Pulmonary artery endothelial cell (primary cell): ENCODE measurements at places on chromosomes 5 and 9.

- DNase-seq, result no peak
Measured at GRCh38 chr5:122835681-122836080, 9.7 kb upstream of the SNX24 start.

DNA sequence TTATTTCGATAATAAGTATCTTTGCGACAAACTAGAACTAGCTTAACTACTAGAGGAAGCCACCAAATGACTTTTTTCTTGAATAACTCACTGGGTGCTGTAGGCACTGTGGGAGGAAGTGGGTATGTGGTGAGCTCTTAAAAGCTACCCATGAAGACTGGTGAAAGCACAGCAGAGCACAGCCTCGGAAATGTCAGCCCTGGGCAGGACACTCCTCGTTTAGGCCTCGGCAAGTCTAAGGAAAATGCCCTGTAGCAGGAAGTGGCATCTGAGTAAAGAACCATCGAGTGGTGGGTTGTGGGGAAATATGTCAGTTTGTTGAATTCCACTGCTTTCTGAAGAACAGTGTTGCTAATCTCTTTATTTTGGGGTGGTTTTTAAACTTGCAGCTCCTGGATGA, 44.0 kb upstream of the NCS1 start:
- DNase-seq, result no peak

- DNase-seq, result no peak
Measured at GRCh38 chr5:75614176-75614575, 2.9 kb downstream of the ANKDD1B start.

DNA sequence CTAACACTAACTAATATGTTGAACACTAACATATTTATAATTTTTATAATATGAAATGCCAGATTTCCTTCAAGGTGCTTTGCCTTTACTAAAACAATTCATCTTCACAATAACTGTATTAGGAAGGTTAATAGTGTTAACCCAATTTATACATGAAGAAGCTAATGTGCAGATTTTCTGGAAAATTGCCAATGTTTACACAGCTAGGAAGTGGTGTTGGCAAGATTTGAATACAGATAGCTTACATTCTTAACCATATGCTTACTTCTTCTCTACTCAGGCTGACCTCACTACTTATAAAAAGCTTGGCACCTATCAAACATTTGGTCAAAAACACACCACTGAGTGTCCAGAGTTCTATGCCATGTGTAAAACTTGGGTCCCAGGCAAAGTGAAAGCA, 445.4 kb upstream of the ITGA1 start:
- no peak for DNase-seq

DNA sequence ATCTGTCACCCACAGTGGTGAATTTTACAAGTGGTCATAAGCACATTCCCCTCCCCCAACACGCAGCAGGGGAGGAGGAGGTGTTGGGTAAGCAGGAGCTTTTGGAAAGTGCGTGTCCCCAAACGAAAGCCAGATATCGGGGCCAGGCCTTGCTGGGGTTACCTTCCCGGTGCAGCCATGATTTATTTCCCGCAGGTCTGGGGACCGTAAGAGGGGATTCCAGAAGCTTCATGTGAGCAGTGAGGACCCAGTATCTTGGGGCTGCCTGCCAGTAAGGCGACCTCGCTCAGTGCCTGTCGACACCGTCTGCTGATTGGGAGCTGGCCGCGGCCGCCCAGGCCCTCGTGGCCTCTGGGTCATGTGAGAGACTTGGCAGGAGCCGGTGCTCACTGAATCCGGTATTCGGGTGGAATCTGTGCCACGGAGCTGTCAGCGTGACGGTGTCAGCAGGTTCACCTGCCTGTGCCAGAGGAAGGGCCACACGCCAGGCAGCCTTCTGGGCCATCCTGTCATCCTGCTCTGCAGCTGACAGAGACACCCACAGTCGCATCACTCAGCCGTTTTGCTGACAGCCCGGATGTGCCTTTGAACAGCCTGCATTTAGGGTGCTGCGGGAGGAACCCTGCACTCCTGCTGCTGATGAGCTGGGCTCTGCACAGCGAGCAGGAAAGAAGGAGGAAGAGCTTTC, 37.3 kb downstream of the SEC61B start:
- DNase-seq, result no peak

- no peak for DNase-seq
Measured at GRCh38 chr5:83401775-83402174, 69.8 kb upstream of the VCAN start.

GRCh38 chr9:2385746-2386145, 235.8 kb upstream of the VLDLR start:
- DNase-seq, result no peak

DNA sequence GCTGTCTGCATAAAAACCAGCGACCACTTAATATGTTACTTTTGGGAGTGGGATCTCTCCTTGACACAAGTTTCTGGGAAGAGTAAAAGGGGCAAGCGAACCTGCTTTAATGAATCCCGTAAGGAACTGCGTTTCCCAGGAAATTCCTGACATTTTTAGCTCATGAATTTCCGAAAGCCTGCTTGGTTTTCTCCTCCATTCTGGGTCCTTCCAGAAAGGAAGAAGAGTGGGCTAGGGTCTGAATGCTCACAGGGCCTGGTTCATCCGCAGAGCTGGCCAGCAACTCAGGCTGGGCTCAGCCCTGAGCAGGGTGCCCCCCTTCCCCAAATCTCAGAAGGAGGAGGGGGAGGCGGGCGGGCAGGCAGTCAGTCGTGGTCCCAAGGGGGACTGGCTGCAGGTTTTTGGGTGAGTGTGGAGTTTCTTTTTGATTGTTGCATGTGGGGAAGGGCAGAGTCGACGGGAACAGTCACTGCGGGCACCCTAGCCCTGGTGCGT, 1.2 kb upstream of the PURA start:
- no peak for DNase-seq

- no peak for DNase-seq
Measured at GRCh38 chr5:143194206-143194605, 209.3 kb downstream of the NR3C1 start.

DNA sequence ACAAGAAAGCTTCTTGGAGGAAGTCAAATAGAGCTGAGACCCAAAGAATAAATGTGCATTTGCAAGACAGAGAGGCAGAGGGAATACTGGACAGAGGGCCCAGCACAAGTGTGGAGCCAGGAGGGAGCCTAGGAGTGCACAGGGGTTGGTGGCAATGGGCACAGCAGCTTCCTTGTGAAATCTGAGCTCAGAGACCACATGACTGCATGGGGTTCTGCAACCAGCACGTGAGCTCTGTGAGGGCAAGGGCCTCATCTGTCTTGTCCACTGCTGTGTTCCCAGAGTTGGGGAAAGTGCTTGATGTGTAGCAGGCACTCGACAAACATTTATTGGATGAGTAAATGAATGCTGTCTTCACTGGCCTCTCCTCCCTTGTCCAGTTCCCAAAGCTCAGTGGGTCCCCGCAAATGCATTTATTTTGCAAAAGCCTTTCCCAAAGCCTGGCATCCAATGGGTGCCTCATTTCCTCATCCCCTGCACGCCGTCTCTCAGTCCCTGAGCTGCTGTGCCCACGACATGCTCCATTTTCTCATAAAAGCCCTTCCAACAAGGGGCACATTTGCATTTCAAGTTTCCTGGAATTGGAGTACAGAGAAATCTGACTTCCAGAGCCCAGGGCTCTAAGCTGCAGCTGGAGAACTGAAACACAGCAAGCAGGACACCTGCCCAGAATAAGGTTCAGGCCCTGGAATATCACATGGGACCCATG, 58.5 kb downstream of the KCNIP1 start:
- no peak for DNase-seq

DNA sequence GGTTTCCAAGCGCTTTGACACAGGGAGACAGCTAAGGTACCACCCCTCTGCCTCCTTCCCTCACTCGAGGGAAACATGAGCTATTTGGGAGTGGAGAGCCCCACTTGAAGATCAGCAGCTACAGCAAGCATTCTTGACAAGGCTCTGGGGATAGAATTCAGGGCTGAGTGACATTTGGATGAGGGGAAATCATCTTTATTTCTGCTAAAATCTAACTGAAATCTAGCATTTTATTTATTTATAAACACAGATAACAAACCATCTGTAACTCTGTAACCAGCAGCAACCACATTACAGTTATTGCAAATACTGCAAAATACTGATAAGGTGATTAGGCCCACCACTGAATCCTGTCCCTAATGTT, 22.4 kb downstream of the RNF130 start:
- no peak for DNase-seq

- DNase-seq, result no peak
Measured at GRCh38 chr5:76849419-76850291, at the start of gene S100Z. Gene S100Z, plus strand, starts transcription at chr5:76850014. Its CDS starts 25,346 bp downstream, at chr5:76875360.

GRCh38 chr5:177497292-177498012, at the start of gene PDLIM7:
Gene PDLIM7, minus strand, starts transcription at chr5:177497604. Its CDS starts 1,092 bp downstream, at chr5:177496512.
- peak; percentile 85 for DNase-seq

DNA sequence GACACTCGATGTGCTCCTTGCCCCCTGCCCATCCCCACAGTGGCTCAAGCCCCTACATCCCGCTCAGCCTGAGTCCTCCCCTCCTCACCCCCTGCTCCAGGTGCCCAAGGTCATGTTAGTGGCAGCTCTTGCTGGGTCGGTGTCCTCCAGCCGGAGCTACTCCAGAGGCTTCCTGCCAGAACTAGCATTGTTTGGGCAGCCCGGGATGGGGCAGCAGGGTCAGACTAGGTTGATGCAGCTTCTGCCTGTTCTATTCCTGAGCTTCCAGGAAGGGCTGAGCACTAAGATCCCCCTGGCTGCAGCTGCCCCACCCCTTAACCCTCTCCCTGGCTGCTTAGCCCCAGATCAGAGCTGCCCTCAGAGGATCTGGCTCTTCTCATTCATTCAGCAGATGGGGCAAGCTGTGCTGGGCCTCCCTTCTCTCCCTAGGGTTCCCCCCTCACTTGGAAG, 671 bp downstream of the RGS14 start:
- DNase-seq, result no peak

GRCh38 chr5:9786380-9787360, 156.5 kb upstream of the TAS2R1 start:
- no peak for DNase-seq

GRCh38 chr5:33713136-33713765, 178.5 kb downstream of the ADAMTS12 start:
- DNase-seq, result no peak

GRCh38 chr5:133340002-133340755, 272.2 kb downstream of the FSTL4 start:
- no peak for DNase-seq

DNA sequence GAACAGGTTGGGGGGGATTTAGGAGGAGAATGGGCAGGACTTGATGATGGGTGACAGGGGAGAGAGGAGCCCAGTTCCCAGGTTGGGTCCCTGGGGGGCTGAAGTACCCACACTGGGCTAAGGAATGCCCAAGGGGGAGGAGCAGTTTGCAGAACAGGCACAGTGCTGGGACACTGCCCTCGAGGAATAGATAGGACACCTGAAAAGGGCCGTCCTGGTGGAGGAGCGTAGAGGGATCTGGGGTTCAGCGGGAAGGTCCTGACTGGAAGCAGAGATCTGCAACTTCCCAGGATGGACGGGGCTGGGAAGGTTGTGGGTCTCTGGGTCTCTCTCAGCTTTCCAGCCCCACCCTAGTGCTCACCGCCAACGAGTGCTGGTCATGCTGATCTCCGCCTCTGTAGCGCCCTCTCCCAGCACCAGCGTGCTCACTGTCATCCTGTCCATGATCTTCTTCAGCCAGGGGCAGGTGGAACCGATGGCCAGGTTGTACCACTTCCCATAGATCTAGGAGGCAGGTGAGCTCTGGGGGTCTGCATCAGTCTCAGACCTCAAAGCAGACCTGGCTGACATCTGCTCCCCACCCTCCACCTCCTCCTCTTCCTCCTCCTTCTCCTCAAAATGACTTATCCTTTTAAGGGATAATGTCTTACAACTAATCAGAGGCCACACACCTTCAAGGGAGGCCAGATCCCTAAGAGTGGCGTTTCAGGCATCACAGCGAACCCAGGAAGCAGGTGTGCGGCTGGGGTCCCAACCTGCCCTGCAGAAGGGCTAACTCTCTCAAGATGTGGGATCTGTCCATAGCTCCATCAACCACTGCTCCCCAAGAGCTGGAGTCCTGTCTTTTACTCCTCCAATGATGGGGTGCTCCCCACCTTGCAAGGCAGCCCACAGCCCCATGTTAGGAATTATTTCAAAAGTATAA, 1.6 kb downstream of the AMBP start:
- DNase-seq, result no peak

GRCh38 chr9:114149765-114150340, 5.5 kb upstream of the COL27A1 start:
- DNase-seq, result no peak
